PC-3 (cell line): ENCODE measurements at places on chromosomes 4 and X. TPM values are rescaled to one million over a fixed set of nuclear protein-coding genes. Genes with fewer than 3 reads are reported as not detected.

Gene FGFRL1
- 31.2 and 42.6 TPM in 2 replicates for total RNA-seq

Gene DCX
- total RNA-seq = not detected in 2 replicates

Gene HNRNPDL
- total RNA-seq = 207 and 215 TPM in 2 replicates

Gene OTC
- not detected in 2 replicates for total RNA-seq

Gene CENPVL1
- not detected in 2 replicates for total RNA-seq

Gene NPFFR2
- total RNA-seq = not detected in 2 replicates

Gene CTAG1B
- not detected in 2 replicates for total RNA-seq
